Stimulated activated CD4-positive, alpha-beta T cell treated with anti-CD3 and anti-CD28 coated beads, Interleukin-15, amount 100 ng/mL, for 48 hours (primary cell): ENCODE measurements at places on chromosomes 6 and 20.

- DNase-seq = no peak
Measured at GRCh38 chr6:43943781-43944250, 173.8 kb downstream of the VEGFA start.

DNA sequence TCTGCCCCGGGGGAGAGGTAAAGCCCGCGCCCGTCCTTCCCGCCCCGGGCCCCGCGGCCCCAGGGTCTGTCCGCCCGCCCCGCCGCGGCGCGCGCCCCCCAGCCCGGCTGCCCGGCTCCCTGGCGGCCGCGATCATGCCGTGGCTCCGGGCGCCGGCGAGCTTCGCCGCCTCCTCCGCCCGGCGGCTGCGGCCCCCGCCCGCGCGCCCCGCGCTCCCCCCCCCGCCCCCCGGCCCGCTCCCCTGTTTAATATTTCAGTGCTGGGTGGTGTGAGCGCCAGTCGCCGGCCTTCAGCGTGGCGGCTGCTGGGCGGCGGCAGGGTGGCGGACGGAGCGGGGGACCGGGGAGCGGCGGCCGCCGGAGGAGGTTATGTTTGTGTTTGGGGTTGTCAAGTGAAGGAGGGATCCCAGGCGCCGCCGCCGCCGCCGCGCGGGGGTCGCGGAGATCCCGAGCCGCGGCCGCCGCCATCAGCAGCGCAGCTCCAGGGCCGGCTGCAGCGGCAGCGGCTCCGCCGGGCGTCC lies at the start of gene HIVEP1:
Gene HIVEP1 (plus strand): TSS at position 275 of the 520 bp plus-strand sequence. CDS start 3,317 bp downstream, outside the sequence.
- no peak for DNase-seq

DNA sequence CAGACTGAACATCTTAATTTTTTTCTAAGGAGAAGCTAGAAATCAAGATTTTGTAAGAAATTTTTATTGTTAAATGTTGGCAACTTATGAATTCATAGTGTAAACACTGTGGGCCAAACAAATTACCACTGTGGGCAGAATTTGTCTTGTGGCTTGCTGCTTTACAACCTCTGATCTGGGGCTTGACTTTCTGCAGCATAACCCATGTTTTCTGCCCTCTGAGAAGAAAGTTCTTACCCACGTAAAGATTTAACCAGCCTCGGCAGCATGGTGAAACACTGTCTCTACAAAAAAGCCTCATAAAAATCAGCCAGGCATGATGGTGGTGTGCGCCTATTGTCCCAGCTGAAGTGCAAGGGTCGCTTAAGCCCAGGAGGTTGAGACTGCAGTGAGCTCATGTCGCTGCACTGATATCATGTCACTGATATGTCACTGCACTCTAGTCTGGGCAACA lies 12.9 kb downstream of the ITCH start:
- DNase-seq = no peak

DNA sequence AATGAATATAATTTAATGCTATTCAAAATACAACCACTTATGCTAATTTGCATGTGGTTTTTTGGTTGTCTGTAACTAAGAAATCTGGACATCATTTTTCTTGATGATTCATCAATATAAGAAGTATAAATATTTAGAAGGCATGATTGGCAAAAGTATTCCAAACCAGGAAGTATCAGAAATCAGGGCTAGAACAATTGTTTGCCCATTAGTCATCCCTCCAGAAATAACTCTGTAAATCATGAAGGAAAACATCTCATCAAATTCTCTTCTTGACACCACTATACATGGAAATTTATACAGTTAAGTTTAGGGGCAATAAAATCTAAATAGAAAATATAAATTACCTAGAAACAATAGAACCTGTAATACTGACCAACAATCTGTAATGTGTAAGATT lies 554.7 kb upstream of the HS3ST5 start:
- no peak for DNase-seq

DNA sequence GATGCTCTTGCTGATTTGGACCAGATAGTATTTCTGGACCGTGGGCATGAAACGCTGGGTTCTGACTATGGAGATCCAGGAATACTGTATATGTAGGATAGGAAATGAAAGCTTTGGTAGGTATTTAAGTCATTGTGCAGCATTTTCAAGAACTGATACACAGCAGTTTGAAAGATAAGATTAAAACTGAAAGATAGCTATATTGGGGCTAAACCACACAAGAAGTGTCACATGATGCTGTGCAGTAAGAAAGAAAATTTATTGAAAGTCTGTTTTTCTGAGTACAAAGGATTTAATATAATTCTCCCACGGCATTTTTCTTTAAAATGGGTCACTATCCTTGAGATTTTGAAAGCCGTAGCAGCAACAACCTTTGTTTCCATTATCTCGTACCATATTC lies 305 bp downstream of the IL17A start:
- no peak for DNase-seq

DNA sequence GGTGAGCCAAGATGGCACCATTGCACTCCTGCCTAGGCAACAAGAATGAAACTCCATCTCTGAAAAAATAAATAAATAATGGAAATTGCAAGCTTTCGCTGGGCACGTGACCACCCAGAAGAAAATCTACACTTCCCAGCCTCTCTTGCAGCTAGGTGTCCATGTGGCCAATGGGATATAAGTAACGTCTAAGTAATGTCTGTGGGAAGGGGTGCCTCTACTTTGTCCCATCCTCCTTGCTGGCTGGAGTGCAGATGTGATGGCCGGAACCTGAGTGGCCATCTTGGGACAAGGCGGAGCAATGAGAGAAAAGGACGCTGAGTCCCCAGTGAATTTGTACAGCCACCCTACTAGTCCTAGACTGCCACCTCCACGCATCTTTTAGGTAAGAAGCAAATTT lies 99.8 kb upstream of the PTPN1 start:
- no peak for DNase-seq

DNA sequence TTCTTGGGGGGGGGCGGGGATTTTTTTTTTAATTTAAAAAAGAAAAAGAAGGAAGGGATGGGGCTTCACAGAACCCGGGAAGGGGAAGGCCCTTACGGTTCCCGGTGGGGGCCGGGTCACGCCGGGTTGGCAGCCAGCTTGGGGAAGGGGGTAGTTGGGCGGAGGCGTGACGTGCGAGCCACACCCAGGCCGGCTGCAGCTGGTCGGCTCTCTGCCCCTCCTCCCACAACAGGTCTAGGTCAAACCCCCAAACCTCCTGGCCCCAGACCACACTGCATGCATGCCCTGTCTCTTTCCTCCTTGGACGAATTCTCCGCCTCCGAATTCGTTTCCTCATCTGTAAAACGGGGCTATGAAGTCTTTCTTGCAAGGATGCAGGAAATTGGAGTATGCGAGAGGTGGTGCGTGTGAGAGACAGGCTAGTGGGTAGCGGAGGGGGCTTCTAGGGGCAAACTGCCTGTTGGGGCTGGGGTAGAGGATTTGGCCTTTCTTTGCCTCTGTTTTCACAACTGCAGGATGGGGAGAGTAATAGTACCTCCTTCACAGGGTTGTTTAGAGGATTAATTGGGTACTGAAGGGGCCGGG lies 828 bp downstream of the HCK start:
- no peak for DNase-seq

- no peak for DNase-seq
Measured at GRCh38 chr20:50240092-50240491, 49.5 kb downstream of the CEBPB start.

GRCh38 chr6:24743265-24743943 lies 24.4 kb upstream of the C6orf62 start:
- DNase-seq = peak; percentile 15

- DNase-seq = no peak
Measured at GRCh38 chr20:38735172-38735571, 10.9 kb downstream of the SLC32A1 start.

GRCh38 chr6:118908441-118908840 lies 14.5 kb downstream of the ASF1A start:
- DNase-seq = no peak

DNA sequence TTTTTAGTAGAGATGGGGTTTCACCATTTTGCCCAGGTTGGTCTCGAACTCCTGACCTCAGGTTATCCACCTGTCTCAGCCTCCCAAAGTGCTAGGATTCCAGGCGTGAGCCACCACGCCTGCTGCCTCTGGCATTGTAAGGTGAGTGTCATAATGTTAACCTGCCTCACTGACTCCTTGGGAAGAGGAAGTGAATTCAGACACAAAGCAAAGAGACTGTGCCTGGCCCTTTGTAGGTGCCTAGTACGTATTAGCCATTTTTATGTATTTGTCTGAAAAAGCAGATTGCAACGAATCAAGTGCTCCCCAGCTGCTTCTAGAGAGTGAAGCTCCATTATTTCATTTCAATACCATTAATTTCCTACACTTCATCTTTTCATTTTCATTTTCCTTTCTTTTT lies 260.5 kb downstream of the SAMD5 start:
- no peak for DNase-seq

- no peak for DNase-seq
Measured at GRCh38 chr6:36615018-36615761, 21.0 kb downstream of the SRSF3 start.

DNA sequence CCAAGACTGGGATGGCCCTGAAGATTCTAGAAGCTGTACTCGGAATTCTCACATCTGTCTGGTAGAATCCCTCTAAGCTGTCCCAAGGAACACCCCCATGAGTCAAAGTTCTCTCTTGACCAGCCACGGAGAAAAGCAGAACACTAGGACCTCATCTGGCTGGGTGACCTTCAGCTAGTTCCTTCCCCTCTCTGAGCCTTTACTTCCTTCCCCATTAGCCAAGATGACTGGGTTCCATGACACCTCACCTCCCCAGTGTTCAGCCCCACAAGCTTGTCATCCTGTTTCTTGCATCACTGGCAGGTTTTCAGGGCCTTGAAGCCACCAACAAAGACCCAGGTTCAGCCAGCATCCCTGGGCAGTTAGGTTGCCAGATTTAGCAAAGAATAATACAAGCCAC lies 47.8 kb downstream of the MAFB start:
- DNase-seq = no peak

GRCh38 chr6:23608931-23609435 lies 517.0 kb upstream of the NRSN1 start:
- DNase-seq = no peak

- DNase-seq = no peak
Measured at GRCh38 chr20:7994809-7995208, 24.8 kb downstream of the TMX4 start.

GRCh38 chr6:62976566-62976965 lies 234.7 kb upstream of the FKBP1C start:
- DNase-seq = no peak

DNA sequence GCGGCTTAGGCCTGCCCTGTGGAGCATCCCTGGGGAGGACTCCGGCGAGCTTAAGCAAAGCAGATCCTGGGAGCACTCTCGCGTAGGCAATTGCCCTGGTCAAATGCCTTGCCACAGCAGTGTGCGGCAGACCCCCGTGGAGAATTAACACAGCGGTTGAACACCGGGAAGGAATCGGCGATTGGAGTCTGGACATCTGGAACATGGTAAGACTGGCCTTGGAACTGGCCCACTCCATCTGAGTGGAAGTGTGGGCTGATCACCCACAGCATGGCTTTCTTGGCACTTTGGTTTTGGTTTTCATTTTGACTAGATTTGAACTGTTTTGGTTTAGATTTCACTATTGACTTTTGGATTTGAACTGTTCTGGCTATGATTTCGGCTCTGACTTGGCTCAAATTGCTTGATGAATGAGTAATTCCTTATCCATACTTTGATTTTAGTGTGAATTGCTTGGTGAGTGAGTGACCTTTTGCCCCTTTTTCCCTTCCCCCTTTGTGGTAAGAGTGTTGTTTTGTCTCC lies 300.7 kb downstream of the RNGTT start:
- no peak for DNase-seq

- peak; percentile 44 for DNase-seq
Measured at GRCh38 chr6:169990095-169991030, 238.9 kb downstream of the ERMARD start.

DNA sequence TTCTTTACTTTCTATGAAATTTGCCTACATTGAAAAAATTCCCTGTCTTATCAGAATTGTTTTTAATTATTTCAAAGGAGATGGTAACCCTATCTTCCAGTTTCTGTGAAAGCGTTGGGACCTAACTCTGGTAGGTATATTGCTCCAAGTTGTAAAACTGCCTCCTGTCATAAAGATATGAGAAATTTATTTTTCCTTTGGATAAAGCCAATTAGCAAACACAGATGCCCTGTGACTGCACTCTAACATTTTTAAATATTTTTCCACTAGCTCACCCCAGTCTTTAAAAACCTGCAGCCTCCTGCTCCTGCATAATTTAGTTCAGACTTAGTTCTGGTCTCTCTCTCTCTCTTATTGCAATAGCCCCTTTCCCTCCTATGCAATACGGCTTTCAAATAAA lies 39.0 kb upstream of the CRISP1 start:
- no peak for DNase-seq

- DNase-seq = no peak
Measured at GRCh38 chr20:652615-653109, 338 bp downstream of the SRXN1 start.

DNA sequence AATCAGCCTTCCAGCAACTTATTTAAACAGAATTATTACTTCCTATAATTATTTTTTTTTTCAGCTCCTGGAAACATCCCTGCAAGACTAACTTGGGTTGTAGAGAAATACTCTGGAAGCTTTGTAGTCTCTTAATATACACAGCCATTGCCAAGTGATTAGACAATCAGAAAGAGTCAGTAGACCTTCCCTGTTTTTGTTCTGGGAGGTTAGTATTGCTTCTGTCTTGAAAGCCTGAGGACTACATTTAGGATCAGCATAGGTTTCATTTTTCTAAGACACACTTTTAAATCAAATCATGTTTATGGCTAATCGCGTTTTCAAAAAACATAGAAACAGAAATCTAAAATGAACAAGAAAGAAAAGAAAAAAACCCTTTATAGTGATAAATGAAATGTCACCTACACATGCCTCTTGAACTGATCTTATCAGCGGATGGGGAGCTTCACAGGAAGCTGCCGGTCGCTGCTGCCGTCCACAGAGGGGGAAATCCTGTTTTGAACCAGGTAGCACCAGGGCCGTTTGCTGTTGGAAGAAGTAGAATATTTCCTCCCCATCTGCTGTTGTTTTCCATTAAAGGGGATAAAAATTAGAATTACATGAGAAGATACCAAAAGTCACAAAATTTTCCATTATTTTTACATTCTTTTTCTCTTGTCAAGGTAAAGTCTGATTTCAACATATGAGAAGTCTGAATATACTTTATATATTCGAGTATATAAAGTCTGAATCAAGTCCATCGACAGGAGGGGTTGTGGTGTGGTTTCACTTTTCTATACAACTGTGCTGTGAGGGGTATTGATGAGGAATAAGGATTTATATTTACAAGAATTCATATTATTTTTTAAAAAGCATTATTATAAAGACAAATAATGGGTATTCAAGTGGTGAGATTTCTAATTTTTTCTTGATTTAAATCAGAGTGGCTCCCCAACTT lies 94.6 kb downstream of the ARMC2 start:
- peak; percentile 41 for DNase-seq

- DNase-seq = no peak
Measured at GRCh38 chr20:39518654-39519053, 556.5 kb downstream of the DHX35 start.

- no peak for DNase-seq
Measured at GRCh38 chr6:26199057-26199772, 112.0 kb downstream of the HFE start.

DNA sequence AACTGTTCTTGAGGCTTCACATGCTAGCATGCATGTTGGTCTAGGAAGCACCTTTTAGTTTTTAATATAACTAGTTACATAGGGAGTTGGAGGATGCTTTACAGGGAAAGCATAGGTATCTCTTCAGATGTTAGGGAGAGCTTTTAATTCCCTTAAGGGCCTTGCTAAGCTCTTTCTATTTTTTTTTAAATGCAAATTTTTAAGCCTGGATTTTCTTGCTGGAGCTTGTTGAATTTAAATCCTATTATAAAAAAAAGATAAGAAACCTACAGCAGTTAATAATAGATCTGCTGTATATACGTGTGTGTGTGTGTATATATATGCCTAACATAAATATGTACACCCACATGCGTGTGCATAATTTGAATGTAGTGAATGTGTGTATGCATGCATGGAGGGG lies 79.0 kb downstream of the FIG4 start:
- no peak for DNase-seq
